Fibroblast of skin of scalp (primary cell): ENCODE measurements at places on chromosomes 5 and 9.
A peak's percentile ranks its signal among the peaks of the same experiment; 100 is the strongest.

GRCh38 chr9:93187574-93187973 lies 3.6 kb downstream of the WNK2 start:
- no peak for DNase-seq

DNA sequence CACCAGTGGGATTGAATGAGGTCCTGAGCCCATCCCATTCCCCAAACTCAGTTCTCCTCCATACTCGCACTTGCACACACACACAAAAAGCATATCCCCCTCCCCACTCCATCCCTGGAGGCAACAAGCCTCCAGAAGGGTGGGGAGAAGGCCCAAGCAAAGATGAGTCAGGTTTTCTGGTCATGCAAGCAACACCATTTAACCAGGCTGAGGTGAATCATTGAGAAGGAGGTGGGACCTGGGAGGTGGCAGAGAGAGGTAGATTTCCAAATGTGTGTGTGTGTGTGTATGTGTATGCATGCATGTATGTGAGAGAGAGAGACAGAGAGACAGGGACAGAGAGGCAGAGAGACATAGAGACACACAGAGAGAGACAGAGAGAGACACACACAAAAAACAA lies 185.2 kb upstream of the TRIM32 start:
- DNase-seq: peak; percentile 35

DNA sequence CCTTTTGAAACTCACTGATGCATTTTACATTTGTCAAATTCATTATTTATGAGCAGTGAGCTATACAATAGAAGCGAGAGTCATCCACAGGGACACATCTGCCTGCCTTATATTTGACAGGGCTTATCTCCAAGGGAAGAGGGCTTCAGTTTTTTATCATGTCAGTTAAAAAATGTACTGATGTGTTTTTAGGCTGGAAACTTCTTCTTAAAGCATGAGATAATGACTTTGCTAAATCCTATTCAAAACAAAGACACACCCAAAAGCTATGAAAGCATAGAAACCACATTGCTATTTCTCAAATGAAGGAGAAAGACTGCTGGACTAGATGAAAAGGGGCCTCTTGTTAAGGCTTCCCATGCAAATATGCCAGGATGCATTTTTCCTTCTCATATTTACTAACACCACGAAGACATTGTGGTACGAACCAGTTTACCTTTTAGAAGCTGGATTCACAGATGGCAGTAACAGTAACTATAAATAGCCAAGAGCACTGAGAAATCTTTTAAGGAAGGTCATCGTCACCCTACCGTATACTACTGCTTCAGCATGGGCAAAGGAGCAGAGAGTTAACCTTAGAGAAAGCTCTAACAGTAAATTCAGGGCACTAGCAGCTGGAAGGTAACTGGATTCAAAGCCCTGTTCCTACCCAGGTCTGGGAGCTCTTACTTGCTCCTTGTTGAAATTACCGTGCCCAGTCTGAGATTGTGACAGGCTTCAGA lies 86.3 kb upstream of the IFNK start:
- peak; percentile 4 for DNase-seq

GRCh38 chr5:127934791-127935256 lies 148.7 kb upstream of the SLC12A2 start:
- DNase-seq: peak; percentile 50

GRCh38 chr5:157280927-157281326 lies 15.0 kb downstream of the CYFIP2 start:
- DNase-seq: peak; percentile 77

- no peak for DNase-seq
These were observed 196.0 kb downstream of the MAPKAP1 start for GRCh38 chr9:125510980-125511379.

- no peak for DNase-seq
These were observed 83.0 kb downstream of the DENND1A start for GRCh38 chr9:123846966-123847365.

GRCh38 chr9:8037745-8038144 lies 238.2 kb upstream of the DMAC1 start:
- DNase-seq: no peak

DNA sequence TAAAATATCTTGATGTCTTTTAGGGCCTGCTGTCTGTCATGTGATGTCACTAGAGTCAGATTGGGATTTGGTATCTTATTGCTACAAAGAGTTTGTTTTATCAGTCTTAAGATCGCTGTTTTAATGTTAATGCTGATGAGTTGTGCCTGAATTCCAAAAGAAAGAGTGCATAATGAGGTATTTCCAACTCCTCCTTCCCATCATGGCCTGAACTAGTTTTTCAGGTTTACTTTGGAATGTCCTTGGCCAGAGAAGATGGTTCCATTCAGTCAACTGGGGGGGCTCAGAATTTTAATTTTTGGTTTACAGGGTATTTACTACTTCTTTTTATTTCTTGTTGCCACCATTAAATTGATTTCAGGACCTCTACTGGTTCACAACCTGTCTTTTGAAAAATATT lies 74.3 kb upstream of the MARCHF11 start:
- DNase-seq: no peak

- DNase-seq: peak; percentile 31
These were observed 1.2 kb upstream of the CEMIP2 start for GRCh38 chr9:71769175-71770161.

- DNase-seq: no peak
These were observed 19.4 kb upstream of the MED10 start for GRCh38 chr5:6397536-6398269.

GRCh38 chr9:84079994-84080393 lies 99.4 kb downstream of the RMI1 start:
- no peak for DNase-seq

DNA sequence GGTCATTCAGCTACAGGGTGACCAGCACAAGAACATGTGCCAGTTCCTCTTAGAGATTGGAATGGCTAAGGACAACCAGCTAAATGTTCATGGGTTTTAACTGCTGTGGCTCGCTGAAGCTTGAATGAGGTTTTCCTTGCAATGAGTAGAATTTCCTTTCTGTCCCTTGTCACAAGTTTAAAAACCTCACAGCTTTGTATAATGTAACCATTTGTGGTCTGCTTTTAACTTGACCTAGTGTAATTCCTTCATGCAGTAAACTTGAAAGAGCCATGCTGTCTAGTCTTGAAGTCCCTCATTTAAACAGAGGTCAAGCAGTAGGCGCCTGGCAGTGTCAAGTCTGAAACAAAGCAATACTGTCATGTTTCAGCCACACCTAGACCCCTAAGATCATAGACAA lies 181.3 kb upstream of the DMRT1 start:
- no peak for DNase-seq

- DNase-seq: no peak
These were observed 103.1 kb downstream of the EPB41L4A start for GRCh38 chr5:112316006-112316405.

DNA sequence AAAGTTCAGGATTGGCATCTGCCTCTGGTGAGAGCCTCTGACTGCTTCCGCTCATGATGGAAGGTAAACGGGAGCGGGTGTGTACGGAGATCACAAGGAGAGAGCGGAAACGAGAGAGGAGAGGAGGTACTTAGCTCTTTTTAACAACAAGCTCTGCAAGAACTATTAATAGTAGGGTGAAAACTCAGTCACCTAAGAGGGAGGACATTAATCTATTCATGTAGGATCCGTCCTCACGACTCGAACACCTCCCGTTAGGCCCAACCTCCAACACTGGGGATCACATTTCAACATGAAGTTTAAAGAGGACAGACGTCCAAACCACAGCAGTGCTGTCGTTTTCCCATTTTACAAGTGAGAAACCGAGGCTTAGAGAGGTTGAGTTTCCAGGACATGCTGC lies 173.7 kb downstream of the SLC28A3 start:
- no peak for DNase-seq

GRCh38 chr5:20609126-20609525 lies 621.1 kb upstream of the CDH18 start:
- DNase-seq: no peak

GRCh38 chr9:132333556-132333955 lies 21.2 kb downstream of the SETX start:
- DNase-seq: no peak

DNA sequence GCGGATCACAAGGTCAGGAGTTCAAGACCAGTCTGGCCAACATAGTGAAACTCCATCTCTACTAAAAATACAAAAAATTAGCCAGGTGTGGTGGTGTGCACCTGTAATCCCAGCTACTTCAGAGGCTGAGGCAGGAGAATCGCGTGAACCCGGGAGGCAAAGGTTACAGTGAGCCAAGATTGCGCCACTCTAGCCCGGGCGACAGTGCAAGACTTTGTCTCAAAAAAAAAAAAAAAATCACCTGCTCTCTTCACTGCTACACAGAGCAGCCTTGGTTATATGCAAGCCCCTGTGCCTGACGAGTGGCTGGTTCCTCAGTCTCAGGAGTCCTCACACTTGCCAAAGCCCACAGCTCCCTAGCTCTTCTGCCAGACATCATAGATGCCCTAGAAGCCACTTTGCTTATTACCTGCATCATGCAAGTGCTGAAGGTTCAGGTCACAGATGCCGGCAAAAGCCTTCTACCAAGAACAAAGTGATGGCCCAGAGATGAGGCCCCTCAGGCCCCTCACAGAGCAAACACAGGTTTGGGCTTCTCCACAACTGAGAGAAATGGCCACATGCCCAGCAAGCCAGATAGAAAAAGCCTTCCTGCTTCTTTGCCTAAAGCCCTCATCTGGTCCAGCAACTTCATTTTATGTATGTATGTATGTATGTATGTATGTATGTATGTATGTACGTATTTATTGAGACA lies 176.4 kb downstream of the AUH start:
- DNase-seq: no peak

GRCh38 chr9:4905135-4905490 lies 80.0 kb upstream of the JAK2 start:
- no peak for DNase-seq

DNA sequence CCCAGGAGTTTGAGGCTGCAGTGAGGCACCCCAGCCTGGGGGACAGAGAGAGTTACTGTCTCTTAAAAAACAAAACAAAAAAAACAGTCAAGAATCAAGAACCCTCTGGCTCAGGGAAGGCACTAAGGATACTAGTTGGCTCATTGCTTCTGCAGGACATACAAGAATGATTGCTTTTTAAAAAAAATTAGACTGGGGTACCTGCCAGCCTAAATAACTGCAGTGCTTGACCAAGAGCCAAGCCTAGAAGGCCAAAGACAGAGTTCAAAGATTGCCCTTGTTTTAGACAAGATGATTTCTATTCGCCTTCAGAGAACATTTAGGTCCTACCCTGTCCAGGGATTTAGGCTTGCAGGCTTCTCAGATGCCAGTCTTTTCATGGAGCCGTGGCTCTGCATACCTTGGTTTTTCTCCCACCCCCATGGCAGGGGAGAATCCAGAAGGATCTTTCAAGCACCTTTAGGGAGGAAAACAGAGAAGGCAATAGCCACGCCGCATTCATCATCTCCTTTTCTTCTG lies 93.7 kb upstream of the IL6ST start:
- no peak for DNase-seq

DNA sequence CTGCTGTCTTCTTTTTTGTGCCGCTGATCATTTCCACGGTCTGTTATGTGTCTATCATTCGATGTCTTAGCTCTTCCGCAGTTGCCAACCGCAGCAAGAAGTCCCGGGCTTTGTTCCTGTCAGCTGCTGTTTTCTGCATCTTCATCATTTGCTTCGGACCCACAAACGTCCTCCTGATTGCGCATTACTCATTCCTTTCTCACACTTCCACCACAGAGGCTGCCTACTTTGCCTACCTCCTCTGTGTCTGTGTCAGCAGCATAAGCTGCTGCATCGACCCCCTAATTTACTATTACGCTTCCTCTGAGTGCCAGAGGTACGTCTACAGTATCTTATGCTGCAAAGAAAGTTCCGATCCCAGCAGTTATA lies 17.1 kb downstream of the F2R start:
- no peak for DNase-seq

DNA sequence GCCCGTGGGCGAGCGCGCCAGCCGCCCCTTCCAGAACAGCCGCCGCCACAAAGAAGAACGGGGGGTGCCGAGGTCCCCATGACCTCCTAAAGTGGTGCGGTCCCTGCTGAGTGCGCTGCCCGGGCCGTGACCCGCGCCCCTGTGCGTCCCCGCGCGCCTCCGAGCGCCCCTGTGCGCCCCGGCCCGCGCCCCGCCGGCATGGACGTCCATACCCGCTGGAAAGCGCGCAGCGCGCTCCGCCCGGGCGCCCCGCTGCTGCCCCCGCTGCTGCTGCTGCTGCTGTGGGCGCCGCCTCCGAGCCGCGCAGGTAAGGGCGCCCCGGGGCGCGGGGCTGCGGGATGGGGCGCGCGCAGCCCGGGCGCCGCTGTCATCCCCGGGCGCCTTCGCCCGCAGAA lies 384 bp downstream of the COL5A1 start:
- DNase-seq: no peak

DNA sequence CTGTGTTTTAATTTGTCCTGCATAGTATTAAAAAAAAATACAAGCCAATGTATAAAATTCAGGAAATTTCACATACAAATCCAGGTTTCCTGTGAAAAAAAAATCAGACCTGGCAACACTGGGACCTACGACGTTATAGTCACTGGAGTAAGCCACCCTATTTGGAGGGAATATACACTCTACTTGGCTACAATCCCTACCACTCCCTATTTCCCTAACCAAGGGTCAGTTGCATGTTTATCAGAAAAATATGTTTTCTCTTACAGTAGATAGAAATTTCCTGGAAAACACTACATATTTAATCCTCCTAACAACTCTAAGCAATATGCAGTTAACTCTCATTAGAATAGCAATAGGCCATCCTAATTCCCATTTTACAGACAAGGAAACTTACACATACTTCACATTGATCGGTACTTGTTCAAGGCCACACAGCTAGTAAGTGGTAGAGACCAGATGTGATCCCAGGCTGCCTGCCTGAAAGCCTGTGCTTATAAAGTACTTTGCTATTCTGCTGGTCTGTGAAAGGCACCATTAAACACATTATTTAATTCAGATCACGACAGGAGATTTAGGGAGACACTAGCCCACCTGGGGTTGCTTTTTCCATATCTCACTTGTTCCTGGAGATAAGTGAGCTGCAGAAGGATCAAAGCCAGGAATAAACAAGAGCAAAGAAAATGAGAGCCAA lies 70.8 kb downstream of the MFAP3 start:
- DNase-seq: no peak

GRCh38 chr9:77562019-77562748 lies 85.9 kb downstream of the GNA14 start:
- no peak for DNase-seq

DNA sequence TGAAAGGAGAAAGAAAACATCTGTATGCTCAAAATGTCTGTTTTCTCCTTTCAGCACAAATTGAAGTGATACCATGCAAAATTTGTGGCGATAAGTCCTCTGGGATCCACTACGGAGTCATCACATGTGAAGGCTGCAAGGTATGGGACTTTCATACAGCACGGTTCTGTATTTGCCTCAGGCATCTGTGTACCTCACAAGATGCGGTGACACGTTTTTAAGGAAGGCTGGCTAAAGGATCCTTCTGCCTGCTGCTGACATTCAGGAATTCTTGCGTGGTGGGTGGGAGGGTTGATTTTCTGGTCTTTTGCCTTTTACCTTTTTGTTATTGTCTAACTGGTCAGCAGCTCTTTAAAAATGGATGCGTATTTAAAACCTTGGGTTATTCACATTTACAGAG lies 133.1 kb downstream of the RORB start:
- DNase-seq: no peak

GRCh38 chr5:114319236-114319635 lies 42.6 kb upstream of the KCNN2 start:
- DNase-seq: no peak

- DNase-seq: peak; percentile 29
These were observed 82.9 kb downstream of the ADGRV1 start for GRCh38 chr5:90641528-90641927.
